CD4-positive, alpha-beta T cell treated with Interleukin-6 at 100 ng/mL for 8 hours (primary cell): ENCODE measurements at places on chromosomes 11 and 22.

GRCh38 chr22:32846780-32847491 lies 45.4 kb downstream of the TIMP3 start:
- DNase-seq = no peak

DNA sequence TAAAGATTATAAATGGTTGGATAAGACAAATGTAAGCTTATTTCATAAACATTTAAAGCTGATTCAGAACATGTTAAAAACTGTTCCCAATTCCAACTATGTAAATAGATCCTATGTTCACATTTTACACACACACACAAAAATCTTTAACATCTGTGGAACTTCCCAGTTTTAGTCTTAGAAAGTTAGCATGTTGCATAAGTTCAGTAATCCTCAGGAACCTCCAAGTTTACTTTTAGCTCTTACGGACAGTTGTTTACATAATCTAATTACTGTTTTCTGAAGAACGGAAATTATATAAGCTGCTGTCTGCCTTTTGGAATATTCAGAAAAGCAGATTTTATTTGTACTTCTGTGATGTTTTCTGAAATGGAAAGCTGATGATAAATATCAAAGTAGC lies 53.3 kb downstream of the PANX1 start:
- no peak for DNase-seq

- peak; percentile 44 for DNase-seq
Observed at GRCh38 chr11:86818462-86819192, 18.3 kb downstream of the PRSS23 start.

DNA sequence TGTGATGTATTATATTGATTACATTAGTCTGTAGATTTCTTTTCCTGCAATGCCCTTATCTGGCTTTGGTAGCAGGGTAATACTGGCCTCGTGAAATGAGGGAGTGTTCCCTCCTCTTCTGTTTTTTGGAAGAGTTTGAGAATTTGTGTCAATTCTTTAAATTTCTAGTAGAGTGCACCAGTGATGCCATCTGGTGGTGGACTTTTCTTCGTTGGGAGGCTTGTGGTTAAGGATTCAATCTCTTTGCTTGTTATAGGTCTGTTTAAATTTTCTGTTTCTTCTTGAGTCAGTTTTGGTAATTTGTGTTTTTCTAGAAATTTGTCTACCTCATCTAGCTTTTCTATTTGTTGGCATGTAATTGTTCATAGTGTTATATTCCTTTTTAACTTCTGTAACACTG lies 18.9 kb downstream of the SHANK3 start:
- DNase-seq = no peak

- no peak for DNase-seq
Observed at GRCh38 chr11:134041791-134042696, 26.8 kb upstream of the JAM3 start.

GRCh38 chr22:30308518-30309230 lies 18.1 kb downstream of the TBC1D10A start:
- DNase-seq = peak; percentile 33

- peak; percentile 30 for DNase-seq
Observed at GRCh38 chr11:119093942-119094815, 7.5 kb downstream of the DPAGT1 start.

GRCh38 chr11:117126223-117126965 lies 17.7 kb upstream of the PAFAH1B2 start:
- no peak for DNase-seq

DNA sequence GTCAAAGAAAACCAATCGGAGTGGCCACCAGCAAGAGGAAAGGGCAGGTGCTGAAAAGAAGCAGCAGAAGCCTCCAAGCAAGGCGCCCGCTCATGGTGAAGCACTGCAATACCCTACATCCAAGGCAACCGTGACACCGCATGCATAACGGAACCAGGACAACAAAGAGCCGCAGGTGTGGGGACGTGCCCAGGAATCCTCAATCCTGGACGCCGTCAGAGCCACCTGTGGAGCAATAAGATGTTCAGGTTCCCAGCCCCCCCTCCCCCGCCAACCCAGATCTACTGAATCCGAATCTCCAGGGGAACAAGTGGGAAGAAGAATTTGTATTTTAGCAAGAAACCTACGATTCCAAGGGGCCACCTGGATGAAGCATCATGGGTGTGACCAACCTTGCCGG lies 70.8 kb downstream of the SHANK2 start:
- DNase-seq = no peak

DNA sequence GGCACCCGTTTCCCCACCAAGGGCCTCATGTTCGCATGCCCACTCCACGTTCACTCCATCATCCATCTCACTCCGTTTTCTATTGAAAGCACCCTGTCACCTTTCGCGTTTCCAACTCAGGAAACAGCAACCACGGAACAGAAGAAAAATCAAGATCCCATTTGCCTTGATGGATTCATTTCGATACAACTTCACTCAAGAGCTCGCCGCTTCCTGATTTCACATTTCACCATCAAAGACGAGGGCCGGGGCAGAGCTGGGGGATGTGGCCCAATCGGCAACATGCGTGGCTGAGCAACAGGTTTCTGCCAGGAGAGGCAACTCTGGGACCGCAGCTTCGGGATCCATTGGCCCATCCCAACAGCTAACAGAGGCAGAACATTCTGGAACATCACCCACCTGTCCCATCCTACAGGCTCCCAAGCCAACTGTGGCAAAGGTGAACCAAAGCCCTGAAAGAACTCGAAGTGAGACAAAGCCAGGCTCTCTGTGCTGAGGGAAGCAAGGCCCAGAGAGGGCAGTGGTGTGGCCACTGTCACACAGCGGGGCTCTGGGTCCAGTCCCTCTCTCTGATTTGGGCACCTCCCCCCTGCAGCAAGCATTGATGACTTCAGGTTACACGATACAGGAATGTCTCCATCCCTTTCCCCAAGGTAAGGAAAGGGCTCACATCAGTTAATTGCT lies 36.2 kb upstream of the CD5 start:
- peak; percentile 40 for DNase-seq

DNA sequence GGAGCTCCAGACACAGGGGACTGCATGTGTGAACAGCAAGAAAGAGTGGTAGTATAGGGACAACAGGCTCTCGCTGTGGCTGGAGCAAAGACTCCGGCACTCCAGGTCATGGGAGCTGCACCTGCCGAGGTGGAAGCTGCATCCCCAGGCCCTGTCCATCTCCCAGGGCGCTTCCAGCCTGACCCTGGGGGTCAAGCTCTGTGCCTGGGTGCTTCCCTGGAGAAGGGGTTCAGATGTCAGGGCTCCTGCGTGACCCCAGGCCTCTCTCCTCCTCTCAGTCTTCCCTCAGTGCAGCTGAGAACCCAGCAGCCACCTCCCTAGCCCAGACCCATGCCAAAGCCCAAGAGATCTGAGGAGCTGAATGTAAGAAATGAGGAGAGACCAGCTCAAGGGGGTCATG lies 3.4 kb downstream of the TMPRSS4 start:
- DNase-seq = no peak

GRCh38 chr11:8168485-8169257 lies at the start of gene RIC3:
Gene RIC3 (minus strand): TSS chr11:8169025. CDS start chr11:8168989, 36 bp downstream.
- DNase-seq = peak; percentile 37

DNA sequence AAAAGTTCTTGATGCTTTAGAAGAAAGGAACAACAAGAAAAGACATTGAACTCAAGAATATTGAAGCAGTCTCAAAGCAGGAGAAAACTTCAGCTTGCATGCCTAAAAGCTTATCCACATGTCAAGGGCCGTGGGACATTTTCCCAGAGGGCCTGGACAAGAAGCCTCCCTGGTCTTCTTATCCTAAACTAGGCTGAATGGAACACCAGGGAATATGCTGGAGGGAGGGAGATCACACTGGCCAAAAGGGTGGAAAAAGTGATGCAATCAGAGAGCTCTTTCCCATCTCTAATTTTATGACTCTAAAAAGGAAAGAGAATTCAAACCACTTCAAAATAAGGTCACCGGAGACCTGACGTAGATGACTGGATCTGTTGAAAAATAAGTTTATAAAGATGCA lies 107.2 kb downstream of the MPPED2 start:
- no peak for DNase-seq

GRCh38 chr22:36925388-36926290 lies 12.2 kb downstream of the CSF2RB start:
- no peak for DNase-seq

GRCh38 chr22:42873356-42873755 lies 16.3 kb upstream of the ARFGAP3 start:
- no peak for DNase-seq

DNA sequence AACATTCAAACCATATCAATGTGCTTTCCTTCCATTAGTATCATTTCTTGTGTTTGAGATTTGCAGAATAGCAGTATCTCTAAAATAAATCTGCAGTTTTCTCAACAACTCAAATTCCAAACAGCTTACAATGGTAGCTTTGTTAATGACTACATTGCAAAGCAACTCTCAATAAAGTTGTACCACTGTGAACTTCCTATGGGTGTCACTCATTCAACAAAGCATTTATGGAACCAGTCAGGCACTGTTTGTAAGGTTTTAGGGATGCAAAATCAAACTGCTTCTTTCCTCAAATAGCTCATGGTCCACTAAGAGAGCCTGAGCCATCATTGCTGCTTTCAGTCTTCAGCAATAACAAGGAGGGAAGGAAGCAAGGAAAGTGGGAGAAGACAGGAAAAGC lies 91.0 kb downstream of the CCDC83 start:
- no peak for DNase-seq

GRCh38 chr11:100777103-100777502 lies 90.0 kb downstream of the ARHGAP42 start:
- DNase-seq = no peak

DNA sequence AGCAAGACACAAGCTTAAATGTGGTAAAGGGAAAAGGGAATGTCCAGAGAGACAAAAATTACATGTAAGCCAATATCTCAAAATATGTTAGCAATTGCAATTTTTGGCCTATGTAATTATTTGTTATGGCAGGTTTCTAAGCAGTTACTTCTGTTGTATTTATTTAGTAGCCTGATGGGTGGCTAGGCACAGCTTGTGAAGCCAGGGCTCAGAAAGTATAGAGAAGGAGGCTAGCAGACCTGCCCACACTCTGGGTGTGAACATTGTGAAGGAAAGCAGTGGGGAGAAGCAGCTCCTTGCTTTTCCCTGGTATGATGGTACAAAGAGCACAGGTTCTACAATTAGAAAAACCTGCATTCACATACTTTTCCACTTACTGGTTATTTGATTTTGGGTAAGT lies 196.5 kb upstream of the PGR start:
- DNase-seq = no peak

DNA sequence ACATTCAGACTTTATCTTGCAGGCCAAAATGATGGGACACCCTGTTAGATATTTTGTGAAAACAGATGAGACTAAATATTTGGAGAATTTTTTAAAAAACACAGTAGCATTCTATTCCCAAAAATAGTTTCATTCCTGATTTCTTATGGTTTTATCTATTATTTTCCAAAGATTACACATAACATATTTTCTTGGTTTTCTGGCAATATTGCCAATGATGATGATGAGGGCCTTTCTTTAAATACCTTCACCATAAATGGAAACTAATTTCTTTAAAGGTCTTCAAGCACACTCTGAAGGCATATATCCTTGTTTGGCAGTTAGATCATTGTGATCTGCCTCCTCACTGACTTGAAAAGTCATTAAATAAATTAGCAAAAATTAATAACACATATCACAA lies 522.3 kb upstream of the LUZP2 start:
- DNase-seq = no peak

DNA sequence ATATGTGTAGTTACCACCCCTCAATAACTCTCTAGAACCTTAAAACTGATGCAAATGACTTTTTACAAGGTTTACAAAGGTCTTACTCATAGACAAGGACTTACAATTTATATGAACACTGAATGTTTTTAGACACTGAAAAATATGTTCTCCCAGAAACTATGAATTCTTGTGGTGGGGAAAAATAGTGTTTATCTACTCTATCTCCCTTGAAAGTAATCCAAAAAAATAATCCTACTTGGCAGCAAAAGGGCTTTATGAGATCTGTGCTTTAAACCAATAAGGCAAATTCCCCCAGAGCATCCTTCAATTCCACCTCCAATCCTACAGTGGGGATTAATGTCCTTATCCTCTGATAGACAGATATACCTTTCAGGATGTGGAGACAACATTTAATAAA lies 1984.1 kb upstream of the RAG2 start:
- DNase-seq = no peak

GRCh38 chr11:44223238-44223637 lies 86.7 kb downstream of the ALX4 start:
- DNase-seq = no peak

DNA sequence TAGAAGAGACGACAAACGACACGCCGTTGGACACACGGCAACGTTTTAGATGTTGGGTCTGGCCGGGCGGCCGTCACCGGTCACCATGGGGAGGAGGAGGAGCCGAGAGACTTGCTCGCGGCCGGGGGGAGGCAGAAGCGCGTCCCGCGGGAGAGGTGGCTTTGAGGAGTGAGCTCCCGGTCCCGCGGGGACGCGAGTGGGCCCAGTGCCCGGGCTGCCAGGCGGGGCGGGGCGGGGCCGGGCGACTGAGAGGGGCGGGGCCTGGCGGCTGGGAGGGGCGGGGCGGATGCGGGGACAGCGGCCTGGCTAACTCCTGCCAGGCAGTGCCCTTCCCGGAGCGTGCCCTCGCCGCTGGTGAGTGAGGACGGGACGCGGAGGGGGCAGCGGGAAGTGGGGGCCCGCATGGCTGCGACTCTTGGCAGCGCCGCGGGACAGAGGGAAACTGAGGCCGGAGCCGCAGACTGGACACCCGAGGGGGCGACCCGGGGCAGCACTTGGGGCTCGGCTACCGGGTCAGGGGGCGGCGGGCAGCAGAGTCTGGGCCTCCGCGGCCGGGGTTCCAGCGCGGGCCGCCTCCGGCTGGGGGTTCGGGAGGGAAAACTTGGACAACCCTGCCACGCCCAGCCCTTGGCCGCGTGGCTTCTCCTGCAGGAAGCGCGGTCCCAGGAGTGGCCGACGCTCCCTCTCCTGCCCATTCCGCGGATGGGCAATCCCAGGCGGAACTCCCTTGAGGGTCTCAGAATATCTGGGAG lies at the start of gene TSPO:
TSPO (plus strand) TSS at position 309 of the 752 bp plus-strand sequence. CDS start 7,680 bp downstream, outside the sequence.
- DNase-seq = peak; percentile 65

GRCh38 chr11:27277843-27278242 lies 85.2 kb downstream of the CCDC34 start:
- DNase-seq = no peak

DNA sequence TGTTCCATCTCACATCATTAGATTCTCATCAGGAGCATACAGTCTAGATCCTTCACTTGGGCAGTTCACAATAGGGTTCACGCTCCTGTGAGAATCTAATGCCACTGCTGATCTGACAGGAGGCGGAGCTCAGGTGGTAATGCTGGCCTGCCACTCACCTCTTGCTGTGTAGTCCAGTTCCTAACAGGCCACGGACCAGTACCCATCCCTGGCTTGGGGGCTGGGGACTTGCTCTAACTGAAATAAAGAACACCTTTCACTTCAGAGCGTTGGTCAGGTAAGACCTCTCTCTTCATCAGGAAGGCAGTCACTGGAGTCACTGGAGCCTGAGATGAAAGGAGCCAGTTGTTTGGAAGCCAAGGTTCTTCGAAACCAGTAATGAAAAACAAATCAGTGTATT lies 41.7 kb downstream of the PRMT3 start:
- no peak for DNase-seq

- DNase-seq = no peak
Observed at GRCh38 chr22:38040953-38041759, 16.0 kb upstream of the PICK1 start.

DNA sequence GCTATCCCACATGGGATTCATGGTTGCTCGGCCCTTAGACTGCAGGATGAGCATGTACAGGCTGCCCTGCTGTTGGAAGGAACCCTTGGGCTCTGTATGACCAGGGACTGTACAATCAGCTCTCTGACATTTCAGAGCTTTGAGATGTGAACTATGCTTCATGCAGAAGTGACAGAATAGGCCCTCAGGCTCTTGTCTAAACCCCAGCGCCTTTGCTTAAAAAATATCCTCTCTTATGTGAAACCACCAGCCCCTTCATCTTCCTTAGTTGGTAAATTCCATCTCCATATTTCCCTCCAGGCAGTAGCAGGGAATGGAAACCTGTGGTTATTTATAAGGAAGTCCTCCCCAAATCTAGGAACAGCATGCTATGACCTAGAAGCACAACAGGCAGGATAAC lies 78.9 kb upstream of the PLET1 start:
- no peak for DNase-seq
